ENCODE measurements at places on chromosomes 6 and 20.

DNA sequence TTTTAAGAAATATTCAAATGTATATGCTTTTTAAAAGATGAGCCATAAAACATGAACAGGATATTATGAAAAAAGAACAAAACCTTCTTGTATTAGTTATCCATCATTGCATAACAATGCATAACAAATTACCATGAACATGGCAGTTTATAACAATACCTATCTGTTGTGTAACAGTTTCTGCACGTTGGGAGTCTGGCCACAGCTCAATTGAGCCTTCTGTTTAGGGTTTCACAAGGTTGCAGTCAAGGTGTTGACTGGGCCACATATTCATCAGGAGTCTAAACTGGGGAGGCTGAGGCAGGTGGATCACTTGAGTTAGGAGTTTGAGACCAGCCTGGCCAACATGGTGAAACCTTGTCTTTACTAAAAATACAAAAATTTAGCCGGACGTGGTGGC lies 149.4 kb upstream of the SMLR1 start:
- DNase-seq = no peak

DNA sequence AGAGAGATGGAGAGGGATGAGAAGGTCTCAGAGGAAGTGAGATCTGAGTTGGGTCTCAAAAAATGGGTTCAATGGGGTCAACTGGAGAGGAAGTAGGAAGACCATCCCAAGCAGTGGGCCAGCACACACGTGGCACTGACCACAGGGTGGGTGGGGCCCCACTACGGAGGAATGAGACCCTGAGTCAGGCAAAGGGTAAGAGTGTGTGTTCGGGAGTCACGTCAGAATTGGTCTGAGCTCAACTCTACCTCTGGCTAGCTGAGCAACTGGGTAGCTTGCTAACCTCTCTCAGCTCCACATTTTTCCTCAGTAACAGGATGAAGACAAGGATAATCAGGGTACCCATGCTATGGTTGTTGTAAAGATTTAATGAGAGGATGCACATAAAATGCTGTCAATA lies 79.0 kb downstream of the TRERF1 start:
- DNase-seq = no peak

GRCh38 chr6:133855991-133856370 lies 32.9 kb upstream of the TCF21 start:
- DNase-seq = no peak

GRCh38 chr6:47571488-47571887 lies 93.9 kb downstream of the CD2AP start:
- no peak for DNase-seq

DNA sequence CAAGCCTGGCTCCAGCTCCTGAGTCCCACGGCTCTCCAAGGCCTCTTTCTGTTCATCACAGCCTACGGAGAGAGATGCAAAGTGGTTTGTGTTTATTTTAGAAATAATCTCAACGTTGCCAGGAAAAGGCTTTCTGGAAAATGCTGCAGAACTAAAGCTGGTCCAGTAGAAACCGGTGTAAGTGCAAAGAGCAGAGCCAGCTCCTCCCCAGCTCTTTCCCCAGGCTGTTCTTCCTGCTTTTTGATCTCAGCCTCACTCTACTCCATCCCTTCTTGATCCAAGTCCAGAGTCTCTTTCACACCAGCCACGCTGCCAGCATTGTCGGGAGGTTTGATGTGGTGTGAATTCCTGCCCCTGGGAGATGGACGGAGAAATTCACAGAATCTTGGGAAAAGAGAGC lies 69.8 kb downstream of the TMEM170B start:
- DNase-seq = no peak

GRCh38 chr6:111427341-111428116 lies 55.5 kb downstream of the REV3L start:
- no peak for DNase-seq

DNA sequence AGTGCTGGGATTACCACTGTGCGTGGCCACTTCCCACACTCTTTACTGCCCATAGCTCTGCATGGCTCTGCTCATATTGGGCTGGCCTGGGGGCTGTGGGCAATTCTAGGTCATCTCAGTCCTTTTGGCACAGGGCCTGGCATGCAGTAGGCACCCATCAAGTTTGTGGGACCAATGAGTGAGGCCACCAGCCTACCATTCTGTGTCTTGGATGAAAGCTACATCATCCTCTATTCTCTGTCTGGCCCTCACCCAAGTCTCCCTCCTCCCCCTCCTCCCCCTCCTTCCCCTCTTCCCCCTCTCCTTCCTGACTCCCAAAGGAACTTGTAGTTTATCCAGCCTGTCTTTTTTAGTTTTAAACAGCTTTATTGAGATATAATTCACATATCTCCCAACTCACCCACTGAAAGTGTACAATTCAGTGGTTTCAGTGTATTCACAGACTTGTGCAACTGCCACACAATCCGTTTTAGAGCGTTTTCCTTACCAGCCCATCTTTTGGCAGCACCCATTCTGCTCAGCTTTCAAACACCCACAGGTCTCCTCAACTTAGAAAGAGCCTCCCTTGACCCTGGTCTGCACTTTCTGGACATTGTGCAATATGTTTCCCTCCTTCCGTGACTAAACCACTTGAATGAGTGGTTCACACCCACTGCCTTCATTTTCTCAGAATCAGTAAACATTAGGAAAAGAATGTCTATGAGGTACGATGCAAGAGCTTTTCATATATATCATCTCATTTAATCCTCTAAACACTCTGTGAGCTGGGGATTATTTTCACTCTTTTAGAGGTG lies 21.5 kb upstream of the MRPS18A start:
- no peak for DNase-seq

DNA sequence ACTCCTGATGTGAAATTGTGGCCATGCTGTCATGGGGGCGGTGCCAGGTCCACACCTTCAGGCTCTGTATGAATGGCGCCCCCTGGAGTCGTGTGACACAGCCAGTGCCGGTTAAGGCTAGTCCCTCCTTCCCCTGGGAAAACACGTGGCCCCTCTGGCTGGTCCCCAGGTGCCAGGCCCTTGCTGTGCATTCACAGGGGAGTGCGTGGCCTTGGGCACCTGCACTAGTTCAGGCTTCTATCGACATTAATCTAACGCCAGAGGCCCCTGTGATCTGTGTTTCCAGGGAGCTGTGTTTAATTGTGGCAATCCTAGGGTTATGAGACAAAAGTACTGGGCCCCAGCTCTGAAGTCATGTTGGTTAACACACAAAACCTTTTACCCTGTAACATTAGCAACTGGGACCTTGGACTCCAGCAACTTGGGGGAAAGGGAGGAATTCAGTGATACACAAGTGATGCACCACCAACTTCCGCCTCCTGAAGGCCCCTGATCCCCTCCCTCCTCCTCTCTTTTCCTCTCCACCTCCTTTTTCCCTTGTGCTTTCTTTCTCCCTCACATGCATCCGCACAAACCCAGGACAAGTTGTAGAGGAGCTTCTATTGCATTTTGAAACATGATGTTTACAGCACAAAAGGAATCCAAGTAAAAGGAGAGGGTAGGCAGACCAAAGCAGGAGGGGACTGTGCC lies 74.0 kb downstream of the SSR1 start:
- DNase-seq = peak; percentile 82

DNA sequence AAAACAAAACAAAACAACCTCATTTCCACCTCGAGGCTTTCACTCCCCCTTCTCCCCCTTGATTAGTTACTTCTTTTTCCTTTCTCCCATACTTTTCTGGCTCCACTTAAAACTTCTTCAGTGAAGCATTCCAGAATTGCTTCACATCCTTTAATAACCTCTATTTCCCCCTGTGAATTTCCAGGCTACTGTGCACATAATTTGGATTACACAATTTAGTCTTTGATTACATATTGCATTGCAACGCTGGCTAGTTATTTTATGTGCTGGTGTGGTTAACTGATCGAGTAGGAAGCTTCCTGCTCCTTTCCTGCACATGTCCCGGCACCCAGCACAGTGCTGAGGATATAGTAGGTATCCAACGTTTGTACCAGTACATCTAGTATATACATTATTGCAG lies 28.1 kb upstream of the EEF1E1 start:
- no peak for DNase-seq

GRCh38 chr20:35180266-35180665 lies 8.4 kb downstream of the PROCR start:
- DNase-seq = no peak

DNA sequence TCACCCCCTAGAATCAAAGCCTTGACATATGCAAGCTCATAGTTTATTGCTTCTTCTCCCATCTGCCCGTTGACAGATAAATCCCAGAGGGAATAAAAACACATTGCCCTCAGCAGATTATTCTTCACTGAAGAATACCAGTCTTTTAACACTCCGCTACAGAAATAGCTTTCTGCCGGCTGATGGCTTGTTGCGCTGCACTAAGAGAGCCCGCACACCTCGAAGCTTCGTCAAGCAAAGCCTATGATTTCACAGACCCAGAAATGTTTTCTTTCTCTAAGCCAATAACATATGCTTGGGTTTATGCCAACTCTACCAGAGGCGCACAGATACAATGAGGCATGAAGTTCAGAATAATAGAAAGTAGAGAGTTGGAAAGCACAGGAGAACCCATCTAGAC lies 208.9 kb upstream of the FOXQ1 start:
- DNase-seq = no peak

DNA sequence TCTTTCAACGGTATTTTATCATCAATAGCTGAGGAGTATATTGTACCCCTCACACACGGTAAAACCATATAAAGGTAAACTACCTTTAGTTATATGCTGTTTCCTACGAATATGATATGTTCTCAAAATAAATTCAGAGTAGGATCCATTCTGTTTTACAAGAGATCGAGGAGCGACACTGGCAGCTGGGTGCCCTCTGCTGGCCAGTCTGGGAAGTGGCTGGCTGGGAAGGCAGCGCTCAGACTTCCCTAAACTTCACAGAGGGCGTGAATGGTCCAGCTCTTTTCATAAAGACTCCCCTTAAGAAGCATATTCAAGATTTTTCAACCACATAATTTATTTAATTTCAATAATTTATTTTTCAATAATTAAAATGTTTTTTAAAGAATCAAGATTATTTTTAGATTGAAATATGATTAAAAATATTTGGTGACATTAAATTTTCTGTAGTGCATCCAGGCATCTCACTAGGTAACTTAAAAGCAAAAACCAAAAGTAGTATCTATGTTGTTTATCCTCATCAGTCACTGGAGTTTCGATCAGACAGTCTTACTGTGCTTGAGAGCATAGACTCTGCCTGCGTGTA lies 187.5 kb upstream of the PDE10A start:
- DNase-seq = peak; percentile 78

DNA sequence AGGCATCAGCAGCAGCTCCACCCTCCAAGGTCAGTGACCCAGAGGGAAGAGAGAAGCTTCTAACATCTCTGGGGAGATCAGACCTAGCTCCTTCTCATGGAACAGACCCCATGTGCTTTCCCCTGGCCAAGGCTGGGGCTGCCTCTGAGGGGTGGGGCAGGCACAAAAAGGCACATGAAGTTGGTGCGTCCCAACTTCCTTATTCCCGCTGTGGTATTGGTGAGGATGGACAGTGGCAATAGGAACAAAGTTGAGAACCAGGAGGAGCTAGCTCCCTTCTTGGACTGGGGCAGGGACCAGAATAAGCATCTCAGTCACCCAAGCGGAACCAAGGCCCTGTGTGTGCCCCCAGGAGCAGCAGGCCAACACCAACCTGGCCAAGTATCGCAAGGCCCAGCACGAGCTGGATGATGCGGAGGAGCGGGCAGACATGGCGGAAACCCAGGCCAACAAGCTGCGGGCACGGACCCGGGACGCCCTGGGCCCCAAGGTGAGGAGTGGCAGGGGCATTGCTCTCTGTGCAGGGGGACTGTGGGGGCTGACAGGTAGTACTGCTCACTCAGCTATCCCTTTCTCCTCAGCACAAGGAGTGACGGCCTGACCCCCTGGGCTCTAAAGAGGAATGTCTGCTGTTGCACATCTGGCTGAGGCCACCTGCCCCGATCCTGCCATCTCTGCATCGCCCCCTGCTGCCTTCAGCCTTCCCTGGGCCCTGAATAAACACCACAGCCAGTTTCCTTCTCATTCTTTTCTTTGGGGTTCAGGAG lies 46.1 kb downstream of the MYH7B start:
- peak; percentile 38 for DNase-seq

DNA sequence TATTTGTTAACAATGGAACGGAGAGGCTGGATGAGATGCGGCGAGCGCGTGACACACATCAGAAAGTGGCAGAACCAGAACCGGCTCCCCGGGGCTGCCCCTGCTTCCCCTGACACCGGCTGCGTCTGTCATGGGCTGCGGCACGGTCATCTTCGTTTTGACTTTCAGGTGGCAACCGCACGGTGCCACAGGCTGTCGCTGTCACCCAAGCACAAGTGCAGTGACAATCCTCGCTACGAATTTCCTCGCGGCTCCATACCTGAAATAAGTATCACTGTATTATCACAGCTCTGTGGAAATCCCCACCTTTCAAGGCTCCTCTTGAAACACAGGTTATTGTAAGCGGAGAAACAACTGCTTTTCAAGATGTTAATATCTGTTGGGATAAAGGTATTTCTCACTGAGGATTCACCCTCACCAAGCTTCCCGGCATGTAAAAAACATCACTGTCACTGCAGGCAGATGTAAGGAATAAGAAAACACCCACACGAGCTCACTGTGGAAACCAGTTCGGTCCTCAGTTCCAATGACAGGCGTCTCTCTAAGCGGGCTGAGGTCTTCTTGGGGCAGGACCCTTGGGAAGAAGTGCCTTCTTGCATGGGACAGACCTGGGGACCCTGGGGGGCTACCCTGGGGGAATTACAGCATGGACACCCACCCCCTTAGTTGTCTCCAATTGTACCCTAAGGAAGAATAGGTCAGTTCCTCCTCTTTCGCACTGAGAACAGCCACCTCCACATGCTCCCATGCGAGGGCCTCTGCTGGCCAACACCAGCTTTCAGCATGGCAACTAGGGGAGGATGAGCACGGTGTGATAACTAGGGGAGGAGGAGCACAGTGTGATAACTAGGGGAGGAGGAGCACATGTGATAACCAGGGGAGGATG lies 86.3 kb downstream of the DACT2 start:
- DNase-seq = no peak

DNA sequence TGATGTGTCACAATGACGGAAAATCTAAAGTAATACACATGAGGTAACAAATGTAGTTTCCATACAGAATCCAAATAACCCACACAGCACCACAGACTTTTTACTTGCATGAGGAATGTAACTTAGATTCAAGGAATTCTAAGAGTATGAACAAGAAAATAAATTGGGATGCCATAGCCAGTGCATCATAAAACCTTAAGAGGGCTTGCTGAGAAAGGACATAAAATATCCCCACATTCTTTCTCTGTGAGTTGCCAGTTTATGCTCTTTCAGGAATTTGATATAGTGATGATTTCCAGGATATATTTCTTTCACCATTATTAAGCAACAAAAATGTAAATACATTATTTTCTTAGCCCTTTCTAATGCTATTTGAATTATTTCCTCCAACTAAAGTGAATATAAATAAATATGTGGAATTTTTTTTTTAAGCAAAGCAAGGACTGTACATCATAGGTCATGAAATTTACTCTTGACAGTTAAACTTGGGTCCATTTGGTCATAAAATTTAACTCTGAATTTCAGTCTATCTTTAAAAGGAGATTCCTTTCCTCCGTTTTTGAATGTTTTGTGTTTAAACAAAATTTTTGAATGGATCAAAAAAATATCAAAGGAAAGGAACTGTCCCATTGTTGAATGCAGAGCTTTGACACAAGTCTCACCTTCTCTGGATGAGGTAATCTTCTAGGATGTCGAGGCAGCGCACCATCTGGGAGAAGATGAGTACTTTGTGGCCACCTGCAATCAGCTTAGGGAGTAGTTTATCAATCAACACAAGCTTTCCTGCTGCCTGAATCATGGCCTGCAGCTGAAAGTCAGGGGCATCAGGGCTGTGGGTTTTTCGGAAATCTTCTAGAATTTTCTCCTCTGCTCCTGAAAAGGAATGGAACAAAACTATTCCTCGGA lies 116.3 kb upstream of the EMILIN3 start:
- DNase-seq = no peak

- DNase-seq = no peak
Observed at GRCh38 chr20:60648556-60648955, 603.5 kb upstream of the CDH4 start.

Data from ELF-1 (cell line).